DND-41 (cell line): ENCODE measurements at places on chromosomes 5 and 9.

DNA sequence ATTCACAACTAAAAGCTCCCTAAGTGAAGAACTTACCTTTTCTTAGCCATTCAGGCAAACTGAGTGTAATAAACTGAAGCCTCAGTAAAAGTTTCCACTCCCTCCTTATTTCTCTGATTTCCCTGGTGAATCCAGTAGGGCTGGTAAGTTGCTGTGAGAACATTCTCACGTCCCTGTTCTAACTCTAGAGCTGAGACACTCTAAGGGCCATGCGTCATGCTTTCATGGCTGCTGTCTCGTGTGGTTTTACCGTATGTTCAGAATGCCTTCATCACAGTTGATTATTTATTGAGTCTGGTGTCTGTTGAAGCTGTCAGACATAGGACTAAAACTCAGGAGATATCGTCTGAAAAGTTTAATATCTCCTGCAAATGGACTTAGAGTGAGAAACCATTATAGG, 1.3 kb downstream of the OR2S2 start:
- DNase-seq: no peak

- DNase-seq: no peak
Observed at GRCh38 chr9:20111173-20111843, 322.5 kb upstream of the SLC24A2 start.

DNA sequence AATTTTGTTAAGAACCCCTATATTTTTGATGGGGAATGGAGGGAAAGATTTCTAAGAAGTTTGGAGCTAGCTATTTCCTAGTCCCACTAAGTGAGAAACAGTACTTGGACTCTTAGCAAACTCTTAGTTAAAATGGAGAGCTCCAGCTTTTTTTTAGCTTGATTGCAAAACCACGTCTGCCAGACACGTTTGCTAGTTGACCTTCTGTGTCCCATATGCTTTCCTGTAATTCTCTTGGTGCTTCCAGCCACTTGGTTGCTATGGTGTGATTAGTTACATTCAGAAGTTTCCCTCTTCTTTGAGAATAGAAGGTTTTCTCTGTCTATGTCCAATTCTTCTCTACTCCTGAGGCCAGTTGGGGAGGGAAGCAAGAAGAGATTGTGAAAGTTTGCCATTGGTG, 417.0 kb upstream of the TLE4 start:
- no peak for DNase-seq

GRCh38 chr9:137077010-137077747, at the start of gene UAP1L1:
Gene UAP1L1 (plus strand): TSS chr9:137077517. CDS start chr9:137077533, 16 bp downstream.
- DNase-seq: no peak

DNA sequence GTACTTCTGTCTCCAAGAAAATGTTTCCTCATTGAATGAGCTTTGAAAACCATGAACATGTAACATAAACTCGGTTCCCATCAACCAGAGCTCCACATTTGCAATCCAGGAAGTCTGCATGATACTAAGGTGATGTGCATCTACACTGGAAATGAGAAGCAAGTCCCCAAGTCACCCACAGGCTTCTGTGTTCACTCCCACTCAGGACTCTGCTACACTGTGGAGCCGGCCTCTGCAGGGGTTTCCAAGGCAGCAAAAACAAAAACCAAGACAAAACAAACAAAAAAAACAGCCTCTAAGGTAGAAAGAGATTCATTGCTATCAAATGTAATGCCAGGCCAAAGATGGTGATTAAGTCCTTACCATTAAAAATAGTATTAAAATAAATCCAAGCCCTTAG, 593.7 kb downstream of the IRX1 start:
- no peak for DNase-seq

GRCh38 chr5:163105456-163105855, 331.9 kb upstream of the CCNG1 start:
- no peak for DNase-seq

DNA sequence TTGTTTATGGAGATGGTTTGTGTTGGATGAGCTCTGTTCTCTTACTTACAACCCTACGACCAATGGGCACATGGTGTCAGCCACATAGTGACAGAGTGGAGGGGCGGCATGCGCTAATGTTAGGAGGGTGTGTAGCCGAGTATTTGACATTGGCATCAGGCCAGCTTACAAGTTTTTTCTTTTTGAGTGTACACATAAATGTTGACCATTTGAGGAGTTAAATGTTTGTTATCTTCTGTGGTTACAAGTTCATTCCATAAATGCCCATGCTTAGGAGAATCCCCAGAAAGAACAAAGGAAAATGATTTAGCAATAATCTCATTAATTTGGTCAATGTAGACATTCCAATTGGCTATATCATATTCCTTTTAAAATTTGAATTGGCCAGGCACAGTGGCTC, 180.1 kb upstream of the ELL2 start:
- no peak for DNase-seq

GRCh38 chr5:2756211-2757152, 5.0 kb upstream of the IRX2 start:
- no peak for DNase-seq
